Testis (tissue), 5 donors: ENCODE measurements at places on chromosomes 2 and 18. TPM values are rescaled to one million over a fixed set of nuclear protein-coding genes. Genes with fewer than 3 reads are reported as not detected.

DNA sequence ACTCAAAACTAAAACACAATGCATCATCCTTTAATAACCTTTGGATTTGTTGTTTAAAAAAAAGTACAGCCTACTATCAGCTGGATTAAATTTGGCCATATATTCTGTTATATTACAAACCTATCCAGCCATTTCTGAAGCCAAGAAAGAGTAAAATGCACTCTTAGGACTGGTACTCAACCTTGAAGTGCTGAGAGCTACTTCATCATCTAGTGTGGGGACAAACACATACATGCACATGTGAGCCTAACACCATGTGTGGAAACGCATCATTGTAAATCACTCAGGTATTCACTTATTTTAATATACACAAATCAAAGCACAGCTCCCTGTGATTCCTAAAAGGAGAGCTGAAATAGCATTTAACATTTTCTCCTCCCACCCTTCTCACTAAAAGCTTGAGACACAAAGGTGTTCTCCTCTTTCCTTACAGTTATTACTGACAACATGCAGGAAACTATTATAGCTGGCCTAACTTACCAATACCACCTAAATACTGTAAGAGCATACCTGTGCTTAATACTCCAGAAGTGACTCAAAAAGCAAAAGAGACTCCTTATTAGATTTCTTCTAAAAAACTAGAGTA is 7.5 kb downstream of the BAZ2B start:
- no peak overlapping the region for H3K27ac ChIP-seq
- H3K36me3 ChIP-seq = no peaks in the 10 kb centered on the region
- H3K4me3 ChIP-seq = no peak overlapping the region

GRCh38 chr2:67669766-67670165 is 272.6 kb downstream of the ETAA1 start:
- H3K36me3 ChIP-seq = no peaks in the 10 kb centered on the region
- no peak overlapping the region for H3K27ac ChIP-seq
- no peak overlapping the region for H3K4me3 ChIP-seq
- DNase-seq = no peak
- H3K27me3 ChIP-seq = no peaks in the 10 kb centered on the region

DNA sequence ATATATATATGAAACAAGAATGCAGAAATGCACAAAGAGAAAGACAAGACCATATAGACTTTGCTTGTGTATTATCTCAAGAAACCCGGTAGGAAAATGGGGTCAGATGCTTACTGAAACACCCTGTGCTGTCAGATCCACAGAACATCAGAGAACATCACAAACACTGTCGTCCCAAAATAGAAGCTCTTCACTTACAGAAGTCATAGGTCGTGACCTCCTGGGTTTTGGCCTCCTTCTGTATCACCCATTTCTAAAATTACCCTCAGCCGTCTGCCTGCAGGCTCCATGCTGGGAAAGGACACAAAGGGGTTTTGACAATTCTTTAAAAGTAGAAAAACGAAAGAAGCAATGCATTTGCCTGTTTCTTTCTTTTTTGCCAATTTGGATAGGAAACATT is 137.9 kb downstream of the PAX3 start:
- no peak for DNase-seq
- H3K27me3 ChIP-seq = no peaks in the 10 kb centered on the region
- H3K4me3 ChIP-seq = no peak overlapping the region
- no peak overlapping the region for H3K27ac ChIP-seq
- no peaks in the 10 kb centered on the region for H3K4me1 ChIP-seq

DNA sequence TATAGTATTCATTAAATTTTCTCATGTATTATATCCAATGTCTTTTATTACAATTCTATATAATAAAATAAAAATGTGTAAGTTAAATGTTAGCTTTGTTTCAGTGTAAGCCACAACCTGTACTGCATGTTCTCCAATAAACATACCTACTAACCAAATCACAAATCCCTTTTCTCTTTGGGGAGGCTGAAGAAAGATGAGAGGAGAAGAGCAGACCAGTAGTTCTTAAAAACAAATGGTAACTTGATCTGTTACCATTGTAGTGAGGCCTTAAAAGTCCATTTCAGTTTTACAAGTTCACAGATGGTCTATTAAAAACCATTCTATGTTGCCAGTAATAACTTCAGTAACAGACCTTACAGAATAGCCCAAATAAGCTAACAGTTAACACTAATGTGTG is 100.5 kb downstream of the SOS1 start:
- H3K27me3 ChIP-seq = no peaks in the 10 kb centered on the region
- no peak overlapping the region for H3K27ac ChIP-seq
- no peaks in the 10 kb centered on the region for H3K36me3 ChIP-seq
- H3K4me3 ChIP-seq = no peak overlapping the region
- no peak for DNase-seq

DNA sequence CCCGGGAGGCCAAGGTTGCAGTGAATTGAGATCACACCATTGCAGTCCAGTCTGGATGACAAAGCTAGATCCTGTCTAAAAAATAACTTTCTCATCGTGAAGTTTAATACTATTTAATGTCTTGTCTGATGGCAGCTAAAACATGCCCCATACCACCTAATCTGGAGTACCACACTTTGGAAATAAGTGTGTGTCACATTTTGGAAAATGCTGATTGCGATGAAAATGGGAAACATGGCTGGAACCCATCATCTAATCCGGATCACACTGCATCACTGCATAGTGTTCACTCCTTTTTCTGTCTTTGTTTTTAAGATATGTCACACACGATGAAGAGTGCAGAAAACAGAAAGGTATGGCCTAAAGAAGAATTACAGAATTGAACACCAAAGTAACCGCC is 31.2 kb upstream of the ALPP start:
- peaks cover 7% of the 10 kb centered on the region for H3K4me1 ChIP-seq
- no peaks in the 10 kb centered on the region for H3K27me3 ChIP-seq
- H3K4me3 ChIP-seq = no peak overlapping the region
- DNase-seq = no peak
- no peaks in the 10 kb centered on the region for H3K36me3 ChIP-seq

DNA sequence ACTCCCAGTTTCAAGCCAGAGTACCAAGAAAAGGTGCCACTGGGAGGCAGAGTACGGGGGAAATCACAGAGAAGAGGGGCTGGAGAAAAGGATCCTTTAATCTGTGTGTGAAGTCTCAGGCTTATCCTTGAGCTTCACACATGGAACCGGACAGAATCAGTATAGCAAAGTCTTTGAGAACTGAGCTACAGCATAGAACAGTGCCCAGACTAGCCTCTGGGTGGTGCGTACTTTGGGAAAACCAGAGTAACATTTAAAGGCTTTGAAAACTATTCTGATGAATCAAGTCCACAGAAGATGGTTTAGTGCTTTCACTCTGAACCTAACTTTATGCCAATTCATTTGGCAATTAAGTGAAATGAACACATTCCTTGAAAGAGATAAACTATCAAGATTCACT is 83.1 kb downstream of the BABAM2 start:
- no peak overlapping the region for H3K27ac ChIP-seq
- H3K27me3 ChIP-seq = no peaks in the 10 kb centered on the region
- H3K4me3 ChIP-seq = no peak overlapping the region
- H3K4me1 ChIP-seq = no peaks in the 10 kb centered on the region
- no peak for DNase-seq

GRCh38 chr2:70508711-70509462 is 44.7 kb downstream of the TGFA start:
- H3K36me3 ChIP-seq = no peaks in the 10 kb centered on the region
- no peaks in the 10 kb centered on the region for H3K4me1 ChIP-seq
- H3K4me3 ChIP-seq = no peak overlapping the region
- no peak overlapping the region for H3K27ac ChIP-seq
- H3K27me3 ChIP-seq = no peaks in the 10 kb centered on the region

THSD7B gene
- 1.1 TPM for total RNA-seq

MFF gene
- total RNA-seq = 368 TPM

TTN gene
- 30.8 TPM for total RNA-seq
